Cortex of kidney (tissue), 1 donor: ENCODE measurements at places on chromosomes 5 and 9.

DNA sequence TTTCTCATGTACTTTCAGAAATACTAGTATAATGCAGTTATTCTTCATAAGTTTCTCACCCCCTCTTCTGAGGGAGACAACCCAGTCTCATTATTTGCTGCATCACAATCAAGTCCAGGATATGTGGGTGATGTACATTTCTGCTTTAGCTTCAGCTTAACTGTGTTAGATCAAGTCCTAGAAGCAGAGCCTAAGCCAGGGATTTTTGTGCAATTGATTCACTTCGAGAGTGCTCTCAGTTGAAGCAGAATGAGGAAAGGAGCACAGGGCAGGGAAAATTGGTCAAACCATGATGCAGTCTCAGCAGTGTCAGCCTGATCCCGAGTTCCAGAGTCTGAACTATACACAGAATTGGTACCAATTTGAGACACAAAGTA, 15.1 kb downstream of the HNRNPK start:
- DNase-seq, result no peak

GRCh38 chr9:75039009-75039408, 10.9 kb upstream of the CARNMT1 start:
- no peak for DNase-seq

DNA sequence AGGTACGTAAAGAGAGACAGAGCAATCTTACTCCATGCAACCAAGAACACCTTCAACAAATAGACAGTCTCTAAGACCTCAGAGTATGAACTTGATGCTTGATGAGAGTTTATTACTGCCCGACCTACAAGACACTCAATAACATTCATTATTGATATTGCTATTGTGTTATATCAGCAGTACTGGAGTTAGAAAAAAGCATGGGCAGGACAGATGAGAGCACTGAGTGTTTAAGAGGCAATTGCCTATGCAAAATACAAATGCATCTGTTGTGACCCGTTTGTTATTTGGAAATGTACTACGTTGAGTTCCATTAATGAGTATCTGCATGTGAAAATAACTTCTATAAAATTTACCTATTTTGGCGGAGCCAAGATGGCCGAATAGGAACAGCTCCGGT, 8.1 kb upstream of the MARCOL start:
- no peak for DNase-seq

DNA sequence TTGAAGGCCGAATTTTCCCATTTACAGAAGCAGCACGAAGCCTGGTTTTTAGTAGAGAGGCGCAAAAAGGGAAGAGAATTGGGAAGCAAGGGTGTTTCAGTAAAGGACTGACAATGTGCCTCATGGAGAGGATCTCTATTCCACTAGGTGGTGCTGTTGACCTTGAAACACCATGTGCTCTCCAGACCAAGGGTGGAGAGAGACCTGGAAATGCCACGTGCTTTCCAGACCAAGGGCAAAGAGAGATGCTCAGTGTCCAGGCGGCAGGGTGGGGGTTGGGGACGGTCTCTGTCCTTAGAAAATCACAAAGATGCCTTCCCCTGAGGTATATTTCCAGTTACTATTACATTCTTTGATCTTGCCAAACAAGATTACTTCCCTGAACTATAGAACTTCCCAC, 425.3 kb downstream of the CSNK1G3 start:
- DNase-seq, result no peak

DNA sequence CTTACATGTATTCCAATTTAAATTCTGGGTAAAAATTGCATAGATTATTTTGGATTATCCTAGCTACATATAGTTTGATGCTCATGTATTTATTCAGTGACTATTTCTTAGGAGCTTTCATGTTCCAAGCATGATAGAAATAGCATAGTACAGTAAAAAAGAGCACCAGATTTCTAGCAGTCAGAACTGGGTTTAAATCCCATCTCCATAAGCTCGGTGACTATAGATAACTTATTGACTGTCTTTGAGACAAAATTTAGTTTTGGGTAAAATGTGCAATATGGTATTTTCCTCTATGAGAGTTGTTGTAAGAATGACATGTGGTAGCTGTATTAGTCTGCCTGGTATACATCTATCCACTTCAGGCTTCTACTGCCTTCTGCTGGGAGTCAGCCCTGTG, 889.6 kb downstream of the DTWD2 start:
- DNase-seq, result no peak

GRCh38 chr9:35918780-35919179, 9.5 kb downstream of the SPAAR start:
- no peak for DNase-seq

GRCh38 chr5:164013077-164013670, 507.8 kb downstream of the MAT2B start:
- no peak for DNase-seq

GRCh38 chr5:39543335-39543734, 118.6 kb upstream of the DAB2 start:
- no peak for DNase-seq

DNA sequence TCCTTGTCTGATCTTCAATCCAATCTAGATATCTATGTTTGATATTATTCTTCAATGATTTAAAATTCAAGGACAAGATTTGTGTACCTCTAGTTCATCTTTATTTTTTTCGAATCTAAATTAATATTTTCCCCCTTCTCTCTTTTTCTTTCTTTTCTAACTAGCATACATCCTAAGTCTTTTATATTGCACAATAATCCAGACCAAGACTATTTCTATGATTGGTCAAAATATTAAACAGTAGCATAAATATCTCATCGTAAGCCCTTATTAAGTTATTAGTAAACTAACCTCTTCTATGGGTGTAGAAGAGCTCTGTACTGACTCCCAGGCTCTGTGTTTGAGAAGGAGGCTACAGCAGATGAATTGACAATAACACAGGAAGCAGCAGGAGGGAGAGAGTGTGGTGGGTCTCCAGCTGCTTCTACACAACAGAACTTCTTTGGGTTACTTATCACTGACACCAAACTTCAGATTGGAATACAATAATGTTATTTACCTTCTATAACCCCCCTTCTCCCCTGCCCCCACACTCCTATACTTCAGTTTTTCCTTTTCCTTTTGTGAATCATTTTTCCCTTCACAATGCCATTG, 11.9 kb upstream of the PLCXD3 start:
- no peak for DNase-seq

- DNase-seq, result no peak
Measured at GRCh38 chr5:131998431-131999040, 12.9 kb downstream of the ACSL6 start.

DNA sequence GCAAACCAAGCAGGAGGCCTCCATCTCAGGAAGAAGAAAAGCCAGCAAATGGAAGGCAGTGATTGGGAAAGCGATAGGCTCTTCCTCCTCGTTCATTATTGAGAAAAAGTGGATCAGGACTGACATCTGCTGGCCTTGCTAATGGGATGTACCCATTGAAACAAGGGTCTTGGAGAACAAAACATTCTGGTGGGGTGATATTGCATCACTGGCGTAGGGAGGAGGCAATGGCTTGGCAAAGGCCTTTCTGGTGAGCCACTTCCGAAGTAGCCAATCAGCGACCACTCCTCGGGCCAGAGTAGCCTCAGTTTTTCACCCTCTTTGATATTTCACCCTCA, 86.7 kb upstream of the NFIB start:
- no peak for DNase-seq

- DNase-seq, result no peak
Measured at GRCh38 chr5:129163810-129164378, 69.3 kb downstream of the ISOC1 start.

DNA sequence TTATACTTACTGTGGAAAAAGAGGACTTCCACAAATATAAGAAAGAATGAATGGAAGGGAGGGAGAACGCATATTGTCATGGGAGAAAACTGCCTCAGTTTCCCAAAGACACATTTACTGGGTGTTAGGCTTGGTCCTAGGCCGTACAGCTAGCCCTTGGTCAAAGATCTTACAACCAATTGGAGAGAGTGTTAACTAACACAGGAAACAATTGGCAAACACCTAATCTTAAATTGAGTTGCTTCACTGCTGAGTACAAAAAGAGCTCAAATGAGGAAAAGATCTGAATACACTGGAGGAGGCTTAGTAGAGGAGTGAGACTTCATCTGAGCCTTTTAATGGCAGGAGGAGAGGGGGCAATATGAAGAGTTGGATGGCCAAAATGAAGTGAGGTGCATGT, 161.7 kb downstream of the GLIS3 start:
- no peak for DNase-seq

- DNase-seq, result no peak
Measured at GRCh38 chr5:179817890-179818745, 2.6 kb upstream of the SQSTM1 start.

GRCh38 chr9:126822278-126822677, 17.4 kb downstream of the ZBTB43 start:
- DNase-seq, result no peak

DNA sequence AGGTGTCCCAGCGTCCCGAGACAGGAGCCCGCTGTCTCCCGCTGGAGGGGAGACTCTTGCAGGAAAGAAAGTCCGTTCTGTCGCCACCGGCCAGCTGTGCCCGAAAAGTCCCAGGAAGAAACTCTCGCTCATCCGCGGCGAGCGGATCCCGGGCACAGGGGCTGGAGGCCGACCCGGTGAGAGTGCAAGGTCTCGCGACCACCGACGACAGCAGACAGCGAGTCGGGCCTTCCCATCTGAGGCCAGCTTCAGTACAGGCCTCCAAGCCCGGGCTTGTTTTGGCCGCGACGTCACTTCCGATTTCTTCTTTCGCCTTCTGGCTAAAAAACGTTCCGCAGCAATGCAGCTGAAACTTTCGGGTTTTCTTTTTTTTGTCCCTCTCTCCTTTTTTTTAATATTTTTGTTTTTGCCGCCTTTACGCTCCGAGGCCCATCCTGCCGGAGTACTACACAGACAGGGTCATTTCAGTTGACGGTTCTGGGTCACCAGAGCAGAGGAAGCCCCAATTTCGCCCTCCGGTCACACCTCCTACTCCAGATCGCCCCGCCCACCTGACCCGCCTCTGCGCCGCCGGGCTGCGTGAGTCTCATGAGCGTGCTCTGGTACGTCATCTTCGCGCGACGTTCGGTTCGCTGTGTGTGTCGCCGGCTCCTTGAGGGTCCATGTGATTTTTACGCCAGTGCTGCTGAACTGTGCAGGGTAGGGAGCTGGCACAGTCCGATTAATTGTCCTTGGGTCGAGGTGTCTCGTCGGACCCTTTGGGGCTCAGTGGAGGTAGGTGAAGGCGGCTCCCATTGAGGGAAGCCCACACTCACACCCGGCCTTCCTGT, at the start of the genes ANKRA2 and UTP15:
Gene ANKRA2 (minus strand): TSS at position 501 of the 830 bp plus-strand sequence. CDS start 2,758 bp downstream, outside the sequence.
Gene UTP15 (plus strand): TSS at position 605 of the 830 bp plus-strand sequence. CDS start 1,602 bp downstream, outside the sequence.
- DNase-seq, result peak; percentile 84

- no peak for DNase-seq
Measured at GRCh38 chr5:83568186-83568585, 96.6 kb downstream of the VCAN start.

- DNase-seq, result no peak
Measured at GRCh38 chr9:113154471-113154870, 3.7 kb downstream of the SLC31A2 start.

GRCh38 chr9:132381966-132382541, 24.6 kb downstream of the TTF1 start:
- no peak for DNase-seq

GRCh38 chr5:44983006-44983405, 174.3 kb downstream of the MRPS30 start:
- no peak for DNase-seq

DNA sequence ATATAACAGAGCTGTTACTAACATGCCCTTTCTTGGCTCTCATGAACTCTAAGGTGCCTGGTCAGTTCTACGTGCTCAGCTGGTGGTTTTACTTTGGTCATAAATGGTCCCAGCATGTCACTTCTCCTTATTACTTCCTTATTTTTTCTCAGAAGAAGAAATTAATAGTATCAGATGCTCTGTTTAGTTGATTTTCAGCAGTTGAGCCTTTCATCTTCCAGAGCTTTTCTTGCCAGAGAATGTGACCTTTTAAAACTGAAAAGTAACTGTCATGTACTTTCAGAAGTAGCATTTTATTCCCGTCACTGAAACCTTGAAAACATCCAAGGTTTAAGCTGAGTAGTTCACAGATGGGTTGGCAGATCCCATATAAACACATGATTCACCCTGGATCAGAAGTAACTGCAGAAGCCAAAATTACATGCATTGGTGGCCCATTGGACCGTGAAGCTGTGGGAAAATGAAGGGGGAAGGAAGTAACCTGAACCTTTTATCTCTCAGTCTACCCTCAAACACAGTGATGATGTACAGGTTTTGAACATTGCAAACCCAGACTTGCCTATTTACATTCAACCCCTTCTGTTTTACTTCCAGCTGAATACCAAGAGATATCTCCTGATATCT, 50.5 kb downstream of the HACD4 start:
- DNase-seq, result no peak

GRCh38 chr5:14607104-14607503, 25.5 kb downstream of the OTULINL start:
- no peak for DNase-seq

DNA sequence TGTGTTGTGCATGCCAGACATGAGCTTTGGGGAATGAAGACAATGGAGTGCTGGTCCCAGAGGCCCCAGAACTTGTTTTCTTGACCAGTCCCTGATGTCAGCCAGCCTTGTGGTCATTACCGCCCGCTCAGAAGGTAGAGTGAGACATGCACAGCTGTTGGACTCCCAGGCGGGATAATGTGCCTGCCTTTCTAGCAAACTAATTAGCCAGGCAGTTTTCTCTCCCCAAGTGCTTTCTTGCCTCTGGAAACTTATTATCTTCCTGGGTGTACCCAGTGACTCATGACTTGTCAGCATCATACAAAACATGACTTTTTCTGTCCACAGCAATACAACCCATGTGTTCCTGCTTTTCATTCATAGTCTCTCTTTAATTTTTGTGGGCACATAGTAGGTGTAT, 131.1 kb downstream of the RMI1 start:
- DNase-seq, result no peak

DNA sequence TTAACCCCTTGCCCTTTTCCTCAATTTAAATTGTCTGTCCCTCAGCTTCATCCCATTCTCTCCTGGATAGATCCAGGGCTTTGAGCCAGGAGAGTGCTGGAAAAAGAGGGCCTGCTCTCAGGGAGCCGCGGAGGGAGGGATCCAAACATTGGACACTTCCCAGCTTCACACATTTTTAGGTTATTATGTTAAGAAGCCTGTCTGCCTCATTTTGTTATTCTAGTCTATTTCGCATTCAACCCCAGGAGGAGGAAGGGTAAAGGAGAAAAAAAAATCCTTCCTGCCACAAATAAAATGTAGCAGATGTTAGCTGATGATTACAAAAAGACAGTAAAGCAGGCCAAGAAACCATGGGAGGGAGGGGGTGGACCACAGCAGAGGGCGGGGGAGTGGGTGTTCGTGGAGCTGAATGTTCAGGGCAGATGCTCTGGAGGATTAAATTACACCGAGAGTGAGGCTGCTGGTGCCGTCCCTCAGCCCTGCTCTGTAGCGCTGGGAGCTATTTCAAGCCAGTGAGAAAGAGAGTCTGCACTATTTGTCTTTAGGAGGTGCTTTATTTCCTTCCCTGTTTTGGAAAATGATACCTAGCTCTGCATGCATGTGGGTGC, 60.6 kb upstream of the ZFR start:
- DNase-seq, result no peak
